ENCODE measurements at places on chromosomes 7 and 10.

DNA sequence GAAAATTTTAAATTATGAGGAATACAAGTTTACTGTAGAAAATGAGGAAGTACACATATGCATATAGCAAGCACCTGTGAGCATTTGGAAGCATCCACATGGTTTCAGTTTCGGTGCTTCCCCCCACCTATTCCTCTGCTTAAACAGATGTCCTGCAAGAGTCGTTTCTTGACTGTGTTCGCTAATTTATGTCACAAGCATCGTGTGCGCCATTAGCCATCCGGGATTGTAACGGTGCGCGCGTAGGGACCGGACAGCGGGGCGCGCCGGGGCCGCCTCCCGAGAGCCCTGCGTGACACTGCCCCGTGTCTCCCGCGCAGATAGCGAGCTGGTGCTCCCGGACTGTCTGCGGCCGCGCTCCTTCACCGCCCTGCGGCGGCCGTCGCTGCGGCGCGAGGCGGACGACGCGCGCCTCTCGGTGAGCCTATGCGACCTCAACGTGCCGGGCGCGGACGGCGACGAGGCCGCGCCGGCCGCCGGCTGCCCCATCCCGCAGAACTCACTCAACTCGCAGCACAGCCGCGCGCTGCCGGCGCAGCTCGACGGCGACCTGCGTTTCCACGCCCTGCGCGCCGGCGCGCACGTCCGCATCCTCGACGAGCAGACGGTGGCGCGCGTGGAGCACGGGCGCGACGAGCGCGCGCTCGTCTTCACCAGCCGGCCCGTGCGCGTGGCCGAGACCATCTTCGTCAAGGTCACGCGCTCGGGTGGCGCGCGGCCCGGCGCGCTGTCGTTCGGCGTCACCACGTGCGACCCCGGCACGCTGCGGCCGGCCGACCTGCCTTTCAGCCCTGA lies 90.9 kb downstream of the NEURL1 start:
- DNase-seq, result no peak

- no peak for DNase-seq
Measured at GRCh38 chr7:22061775-22062174, 116.1 kb upstream of the CDCA7L start.

DNA sequence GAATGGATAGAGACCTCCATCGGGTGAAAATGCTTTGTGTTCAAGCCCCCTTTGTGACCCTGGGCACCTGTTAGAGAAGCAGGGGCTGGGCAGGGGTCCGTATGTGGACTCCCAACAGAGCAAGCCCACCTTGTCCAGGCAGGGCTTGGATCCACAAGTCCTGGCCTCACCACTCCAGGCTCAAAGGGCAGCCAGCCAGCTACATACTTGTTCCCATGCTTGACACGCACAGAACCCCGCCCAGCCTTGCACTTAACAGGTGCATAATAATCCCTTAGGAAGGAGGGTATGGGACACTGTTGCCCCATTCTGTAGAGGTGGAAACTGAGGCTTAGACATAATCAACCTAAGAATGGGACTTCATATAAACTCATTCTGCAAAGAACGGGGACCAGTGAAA lies 160.6 kb downstream of the PRKAG2 start:
- no peak for DNase-seq

DNA sequence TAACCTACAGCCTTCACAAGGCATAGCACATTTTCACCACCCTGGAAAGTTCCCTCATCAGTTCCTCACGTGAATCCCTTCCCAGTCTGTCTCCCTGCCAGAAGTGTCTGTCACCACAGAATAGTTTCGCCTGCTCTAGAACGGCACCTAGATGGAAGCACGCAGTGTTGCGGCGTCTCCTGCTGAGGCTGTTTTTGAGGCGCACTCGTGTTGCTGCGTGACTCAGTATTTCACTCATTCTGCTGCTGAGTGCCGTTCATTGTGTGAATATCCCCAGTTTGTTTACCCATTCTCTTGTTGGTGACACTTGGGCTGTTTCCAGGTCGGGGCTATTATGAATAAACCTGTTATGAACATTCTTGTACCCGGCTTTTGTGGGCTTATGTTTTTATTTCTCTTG lies 12.8 kb downstream of the NOS3 start:
- DNase-seq, result no peak

DNA sequence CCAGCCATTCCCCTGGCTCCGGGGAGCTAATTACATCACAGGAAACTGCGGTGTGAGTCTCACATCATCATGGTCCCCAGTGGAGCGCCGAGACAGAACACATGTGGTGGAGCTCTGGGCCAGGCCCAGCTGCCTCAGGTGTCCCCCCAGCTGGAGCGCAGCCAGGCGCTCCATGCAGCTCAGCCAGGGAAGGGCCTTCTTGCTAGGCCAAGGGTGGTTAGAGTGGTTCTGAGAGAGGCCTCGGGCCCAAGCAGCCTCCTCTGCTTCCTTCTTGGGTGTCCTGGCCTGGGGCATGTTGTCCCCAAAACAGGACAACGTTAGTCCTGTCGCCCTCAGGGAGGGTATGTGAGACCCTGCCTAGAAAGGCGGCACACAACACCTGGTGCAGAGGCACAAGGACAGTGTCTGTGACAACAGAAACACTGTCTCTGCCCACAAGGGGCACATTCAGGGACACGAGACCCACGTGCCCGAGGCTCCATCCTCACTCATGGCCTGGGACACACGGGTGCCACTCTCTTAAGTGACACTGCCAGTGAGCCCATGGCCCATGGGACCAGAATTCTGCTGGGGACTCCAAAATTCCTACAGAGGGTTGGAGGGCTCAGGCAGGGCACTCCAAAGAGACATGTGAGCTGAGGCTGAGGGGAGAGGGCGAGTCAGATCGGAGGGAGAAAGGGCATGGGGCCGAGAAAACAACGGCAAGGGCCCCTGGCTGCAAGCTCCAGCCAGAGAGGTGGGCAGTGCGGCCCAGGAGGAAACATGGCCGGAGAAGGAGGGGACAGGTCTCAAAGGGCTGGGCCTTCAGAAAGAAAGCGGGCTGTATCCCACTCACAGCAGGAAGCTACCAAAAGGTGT lies 37.0 kb upstream of the RET start:
- no peak for DNase-seq

- no peak for DNase-seq
Measured at GRCh38 chr7:22607180-22607579, 107.2 kb upstream of the STEAP1B start.

GRCh38 chr7:129980667-129981066 lies 27.9 kb upstream of the UBE2H start:
- DNase-seq, result no peak
